ENCODE measurements at places on chromosomes 5 and 9. TPM values are rescaled to one million over a fixed set of nuclear protein-coding genes. Genes with fewer than 3 reads are reported as not detected.

Gene PCDHB10
- 4.9 TPM for total RNA-seq

Gene INVS
- total RNA-seq = 16.8 TPM

Gene CCL27
- not detected for total RNA-seq

Gene SNCB
- 0.89 TPM for total RNA-seq

Gene ROR2
- total RNA-seq = 3.9 TPM

Gene LRSAM1
- 29.0 TPM for total RNA-seq

Gene ZNF879
- total RNA-seq = 4.2 TPM

Gene FBLL1
- total RNA-seq = 0.26 TPM

Gene TLX3
- total RNA-seq = not detected

Gene SHISAL2B
- not detected for total RNA-seq

Gene TRPM6
- total RNA-seq = 125 TPM

Gene PCDHGB2
- 1.5 TPM for total RNA-seq

Gene TMEM171
- 34.5 TPM for total RNA-seq

Gene AHRR
- 3.2 TPM for total RNA-seq

Gene PIGO
- total RNA-seq = 32.9 TPM

Gene HRH2
- 1.3 TPM for total RNA-seq
